ENCODE measurements at places on chromosomes 2 and 18.
A peak's percentile ranks its signal among the peaks of the same experiment; 100 is the strongest.

DNA sequence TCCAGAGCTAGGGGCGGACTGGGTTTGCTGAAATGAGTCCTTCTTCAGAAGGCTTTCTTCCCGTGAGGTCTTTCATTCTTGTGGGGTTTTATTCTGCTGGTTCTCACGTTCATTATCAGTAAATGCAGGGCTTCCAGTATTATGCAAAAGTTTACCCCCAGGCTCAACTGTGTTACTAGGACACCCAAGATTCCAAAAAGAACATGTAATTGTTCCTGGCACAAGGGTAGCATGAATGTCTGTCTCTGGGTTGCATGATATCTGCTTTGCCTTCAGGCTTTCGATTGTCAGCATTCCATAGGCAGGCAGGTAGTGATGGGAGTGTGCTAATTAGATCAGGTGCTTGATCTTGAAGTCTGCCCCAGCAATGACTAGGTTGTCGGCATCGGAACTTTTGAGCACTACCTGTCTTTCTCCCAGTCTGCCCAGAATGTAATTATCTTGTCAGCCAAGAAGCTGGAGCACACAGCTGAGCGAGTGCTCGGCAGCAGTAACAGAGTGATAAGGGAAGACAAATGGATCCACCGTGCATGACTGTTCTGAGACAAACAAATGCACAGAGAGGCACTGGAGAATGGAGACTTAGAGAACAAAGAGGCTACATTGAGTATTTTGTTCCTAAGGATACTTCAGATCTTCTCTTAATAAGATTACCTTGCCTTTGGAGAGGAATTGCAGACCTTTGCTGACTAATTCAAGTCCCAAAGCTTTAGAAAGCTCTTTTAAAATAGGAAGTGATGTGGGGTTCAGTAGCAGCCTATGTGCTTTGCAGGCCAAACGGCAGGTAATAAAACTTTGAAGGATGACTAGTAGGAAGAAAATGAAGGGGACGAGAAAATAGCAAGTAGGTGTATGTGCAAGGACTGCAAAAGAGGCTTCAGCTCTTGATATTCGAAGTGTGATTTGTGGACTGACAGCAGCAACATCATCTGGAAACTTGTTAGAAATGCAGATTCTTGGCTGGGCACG lies 41.9 kb downstream of the ITGB6 start:
- no peak for DNase-seq

DNA sequence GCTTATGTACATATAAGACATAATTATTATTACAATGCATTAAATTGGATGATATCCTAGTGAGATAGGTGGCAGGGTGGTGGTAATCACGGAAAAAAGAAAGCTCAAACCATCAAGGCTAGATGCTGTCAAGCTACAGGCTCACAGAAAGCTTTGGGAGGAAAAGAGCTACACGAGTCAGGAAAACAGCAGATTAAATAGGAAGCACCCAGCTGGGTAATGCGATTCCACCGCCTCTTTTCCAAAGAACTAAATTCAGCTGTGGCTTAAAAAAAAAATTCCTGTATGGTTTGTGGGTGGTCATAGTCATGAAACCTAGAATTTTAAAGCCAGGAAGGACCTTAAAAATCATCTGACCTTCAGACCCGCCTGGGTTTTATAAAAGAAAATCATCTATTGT lies 23.7 kb upstream of the PTPN4 start:
- no peak for DNase-seq

DNA sequence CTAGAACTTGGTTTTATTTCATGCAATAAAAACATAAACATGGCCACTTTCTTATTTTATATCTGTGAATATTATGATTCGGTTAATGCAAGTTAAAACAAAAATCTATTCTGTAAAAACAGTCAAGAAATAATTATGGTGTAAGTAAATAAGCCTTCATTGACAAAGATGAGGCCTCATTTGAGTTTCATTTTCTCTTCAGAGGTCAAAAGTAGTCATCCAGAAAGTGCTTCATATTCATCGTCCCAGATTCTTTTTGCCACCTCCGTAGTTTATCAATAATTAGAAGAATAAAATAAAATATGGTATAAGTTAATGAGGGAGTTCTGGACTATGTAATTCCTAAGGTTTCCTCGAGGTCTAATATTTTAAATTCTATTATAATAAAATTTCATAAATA lies 19.4 kb upstream of the HNRNPA3 start:
- no peak for DNase-seq

DNA sequence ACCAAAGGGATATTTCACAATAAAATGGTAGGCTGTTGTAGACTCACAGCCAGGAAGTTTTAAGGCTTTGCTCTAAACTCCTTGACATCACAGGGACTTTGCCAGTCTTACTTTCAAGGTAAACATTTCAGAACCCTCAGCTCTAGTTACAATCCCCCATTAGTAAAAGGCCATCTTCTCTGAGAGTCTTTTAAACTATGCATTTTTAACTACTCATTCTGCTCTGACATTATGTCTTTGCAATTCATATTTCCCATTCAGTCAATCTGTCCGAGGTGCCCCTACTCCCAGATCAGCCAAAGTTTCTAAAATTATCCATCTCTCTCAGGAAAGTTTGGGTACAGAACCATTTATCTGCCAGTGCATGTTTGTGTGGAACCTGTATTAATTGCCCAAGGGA lies 1094.1 kb downstream of the TDRD15 start:
- DNase-seq, result no peak

GRCh38 chr18:58862851-58863538 lies 1.7 kb upstream of the ZNF532 start:
- peak; percentile 26 for DNase-seq

DNA sequence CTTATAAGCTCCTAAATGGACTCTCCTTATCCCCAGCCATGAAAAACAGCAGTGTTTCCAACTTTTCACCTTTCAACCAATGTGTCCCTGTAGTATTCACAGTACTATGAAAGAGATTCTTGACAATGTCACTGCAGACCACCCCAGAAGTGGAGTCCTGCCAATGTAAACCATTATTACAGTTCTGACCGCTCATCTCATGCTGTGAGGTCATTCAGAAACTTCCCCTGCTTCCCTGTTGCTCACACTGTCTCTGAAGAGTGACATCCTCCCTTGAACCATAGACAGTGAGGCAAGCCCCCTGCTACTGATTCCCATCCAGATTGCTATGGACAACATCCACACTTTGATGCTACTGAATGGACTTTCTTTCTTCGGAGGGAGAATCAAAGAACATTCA lies 1523.7 kb upstream of the ACVR2A start:
- no peak for DNase-seq

DNA sequence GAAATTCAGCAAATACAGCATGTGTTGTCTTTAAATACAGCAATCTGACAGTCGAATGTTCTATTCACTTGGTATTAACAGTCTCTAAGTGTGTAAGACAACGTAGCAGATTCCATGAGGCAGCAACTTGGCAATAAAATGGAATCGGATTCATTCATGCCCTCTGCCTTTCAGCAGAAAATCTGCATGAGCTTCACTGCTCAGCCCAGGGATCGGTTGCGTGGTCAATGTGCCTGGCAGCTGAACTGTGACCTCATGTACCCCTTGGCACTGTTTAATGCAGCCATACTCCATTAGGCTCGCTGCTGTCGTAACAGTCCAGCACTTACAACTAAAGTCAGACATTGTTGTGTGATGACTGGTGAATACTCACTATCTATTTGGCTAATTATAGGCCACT lies 17.7 kb upstream of the RGPD4 start:
- DNase-seq, result no peak

- no peak for DNase-seq
Measured at GRCh38 chr2:60278906-60279305, 274.5 kb downstream of the BCL11A start.

DNA sequence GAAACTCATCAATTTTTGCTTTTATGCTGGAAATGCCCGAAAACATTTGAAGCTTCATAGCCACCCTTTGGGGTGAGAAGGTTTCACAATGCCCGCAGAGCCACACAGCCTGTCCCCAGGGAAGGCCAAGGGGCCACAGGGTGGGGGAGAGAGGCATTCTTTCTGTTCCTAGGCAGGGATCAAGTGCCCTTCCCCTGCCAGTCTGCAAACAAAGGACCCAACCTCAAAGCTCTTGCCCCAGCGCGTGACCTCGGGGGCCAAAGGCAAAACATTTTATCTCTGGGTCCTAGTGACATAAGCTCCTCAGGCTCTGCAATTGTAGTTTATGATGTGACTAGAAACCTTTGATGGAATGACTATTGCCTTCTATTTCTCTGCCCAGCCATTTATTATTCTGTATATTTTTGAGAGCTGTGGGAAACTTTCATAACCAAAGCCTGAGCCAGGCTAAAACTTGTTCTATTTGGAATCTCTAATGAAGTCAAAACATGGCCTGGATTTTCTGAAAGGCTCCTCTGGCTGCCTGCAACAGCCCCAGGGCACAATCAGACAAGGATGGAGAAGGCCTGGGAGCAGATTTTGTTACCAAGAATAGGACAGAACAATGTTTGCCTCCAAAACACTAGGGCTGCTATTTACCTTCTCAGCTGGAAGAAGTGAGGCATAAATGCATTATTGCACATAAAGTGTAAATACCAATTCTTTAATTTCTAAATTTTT lies 137.2 kb upstream of the KCTD1 start:
- DNase-seq, result no peak

- DNase-seq, result no peak
Measured at GRCh38 chr2:190846746-190847145, 33.9 kb upstream of the GLS start.

GRCh38 chr2:102005989-102006885 lies 14.5 kb downstream of the IL1R2 start:
- DNase-seq, result peak; percentile 42

- no peak for DNase-seq
Measured at GRCh38 chr2:193584522-193584938, 1389.8 kb upstream of the TMEFF2 start.

- no peak for DNase-seq
Measured at GRCh38 chr2:24350826-24351626, 9.3 kb downstream of the ITSN2 start.

DNA sequence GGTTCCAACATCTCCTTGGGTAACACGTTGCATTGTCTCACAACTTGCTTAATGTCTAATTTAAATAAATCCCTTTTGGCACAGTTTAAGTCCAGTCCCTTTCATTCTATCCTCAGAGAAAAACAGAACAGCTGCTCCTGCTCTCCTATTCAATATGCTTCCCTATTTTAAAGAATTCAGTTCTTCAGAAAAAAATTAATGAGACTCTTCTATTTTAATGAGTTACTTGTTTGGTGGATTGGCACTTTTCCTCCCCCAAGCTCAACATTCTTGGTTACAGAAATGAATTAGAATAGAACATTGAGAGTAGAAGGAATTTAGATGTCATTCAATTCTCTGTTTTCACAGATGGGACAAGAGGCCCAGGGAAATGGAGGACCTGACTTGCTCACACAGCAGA lies 116.9 kb upstream of the ATP8B1 start:
- no peak for DNase-seq

- DNase-seq, result no peak
Measured at GRCh38 chr2:152466980-152467676, 132.2 kb downstream of the FMNL2 start.

GRCh38 chr2:194116861-194117260 lies 1540.2 kb upstream of the SLC39A10 start:
- no peak for DNase-seq

- no peak for DNase-seq
Measured at GRCh38 chr2:31066086-31066485, 72.2 kb downstream of the GALNT14 start.

- DNase-seq, result no peak
Measured at GRCh38 chr2:109435901-109436598, 177.7 kb downstream of the SEPTIN10 start.

DNA sequence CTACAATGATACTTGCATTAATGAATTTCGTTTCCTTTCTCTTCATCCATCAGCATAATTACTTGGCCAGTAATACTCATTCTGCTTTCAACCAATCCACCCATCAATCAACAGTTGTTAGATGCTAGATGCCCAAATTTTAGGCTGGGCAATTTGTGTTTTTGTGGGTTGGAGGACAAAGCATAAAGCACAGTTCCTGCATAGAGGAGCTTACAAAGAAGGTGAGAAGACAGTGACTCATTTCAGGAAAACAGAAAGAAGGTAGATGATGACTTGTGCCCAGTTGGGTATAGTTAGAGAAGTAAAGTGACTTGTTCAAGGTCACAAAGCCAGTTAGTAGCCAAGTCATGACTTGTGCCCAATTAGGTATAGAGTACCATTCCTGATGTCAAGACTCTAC lies 1186.8 kb upstream of the CELF4 start:
- DNase-seq, result no peak

- DNase-seq, result no peak
Measured at GRCh38 chr2:146837857-146838256, 1007.0 kb upstream of the ACVR2A start.

GRCh38 chr18:56377231-56377630 lies 261.2 kb downstream of the TXNL1 start:
- no peak for DNase-seq

DNA sequence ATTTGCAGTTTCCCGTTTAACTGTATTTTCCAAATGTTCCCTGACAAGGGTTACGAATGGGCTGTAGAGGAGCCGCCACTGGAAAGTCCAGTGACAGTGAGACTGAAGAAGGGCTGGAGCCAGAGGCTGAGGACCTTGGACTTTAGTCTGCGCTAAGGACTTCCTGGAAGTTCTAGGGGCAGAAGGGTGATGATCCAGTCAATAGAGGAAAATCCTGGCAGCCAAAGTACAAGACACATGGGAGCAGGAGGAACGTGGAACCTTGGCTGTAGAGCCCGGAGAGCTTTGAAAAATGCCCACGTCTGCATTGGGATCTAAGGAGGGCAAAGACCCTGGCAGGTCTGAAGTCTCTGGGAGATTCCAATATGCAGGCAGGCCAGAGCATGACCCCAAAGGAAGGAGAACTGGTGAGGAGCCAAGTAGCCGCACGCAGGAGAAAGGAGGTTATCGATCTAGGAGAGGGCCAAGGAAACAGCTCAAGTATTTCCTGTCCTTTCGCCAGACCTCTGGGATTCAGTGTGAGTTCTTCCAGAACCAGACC lies 28.5 kb downstream of the MBP start:
- DNase-seq, result no peak

DNA sequence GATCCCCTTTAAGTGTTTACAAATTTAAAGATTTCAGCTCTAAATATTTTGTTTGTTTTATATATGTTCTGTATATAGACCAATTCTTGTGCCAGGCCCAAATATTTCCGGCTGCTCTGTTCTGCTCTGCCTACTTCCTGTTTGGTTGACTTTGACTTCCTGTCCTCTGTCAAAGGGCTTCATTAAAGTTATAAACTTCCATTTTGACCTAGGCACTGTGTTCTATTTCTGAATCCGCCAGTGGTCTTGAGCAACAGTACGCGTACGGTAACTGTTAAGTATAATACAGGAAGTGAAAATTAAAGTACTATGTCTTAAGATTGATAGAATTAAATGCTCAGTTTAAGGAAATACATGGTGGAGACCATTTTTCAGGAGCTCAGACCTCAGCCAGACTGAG lies 13.5 kb upstream of the REL start:
- peak; percentile 45 for DNase-seq

Measured in CD4-positive, alpha-beta T cell treated with Interleukin-17A for 4 hours (primary cell).